ENCODE measurements at places on chromosomes 12 and 14.

- no peak for DNase-seq
These were observed 23.6 kb upstream of the USP44 start for GRCh38 chr12:95574799-95575452.

DNA sequence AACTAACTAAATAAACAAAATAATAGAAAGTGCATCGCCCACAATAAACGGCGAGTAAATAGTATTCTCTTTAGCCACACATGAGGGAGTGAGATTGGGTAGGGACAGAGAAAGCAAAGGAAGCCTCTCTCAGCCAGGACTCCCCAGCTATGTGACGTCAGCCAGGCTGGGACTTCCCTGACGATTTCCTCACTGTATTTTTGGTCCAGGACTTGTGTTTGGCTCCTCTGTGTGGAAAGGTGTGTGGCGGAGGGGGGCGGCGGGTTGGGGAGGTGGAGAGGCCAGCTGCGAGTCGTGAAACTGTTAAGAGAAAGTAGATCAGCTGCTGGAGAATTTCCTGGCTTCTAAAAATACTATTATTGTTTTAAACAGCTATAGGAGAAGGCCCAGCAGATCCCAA, 1124.6 kb downstream of the AACS start:
- no peak for DNase-seq

GRCh38 chr14:36659010-36659821, 2.4 kb upstream of the PAX9 start:
- DNase-seq: no peak

GRCh38 chr12:27186022-27186839, 57.9 kb upstream of the STK38L start:
- no peak for DNase-seq

- no peak for DNase-seq
These were observed 12.4 kb downstream of the LUM start for GRCh38 chr12:91098941-91099340.

DNA sequence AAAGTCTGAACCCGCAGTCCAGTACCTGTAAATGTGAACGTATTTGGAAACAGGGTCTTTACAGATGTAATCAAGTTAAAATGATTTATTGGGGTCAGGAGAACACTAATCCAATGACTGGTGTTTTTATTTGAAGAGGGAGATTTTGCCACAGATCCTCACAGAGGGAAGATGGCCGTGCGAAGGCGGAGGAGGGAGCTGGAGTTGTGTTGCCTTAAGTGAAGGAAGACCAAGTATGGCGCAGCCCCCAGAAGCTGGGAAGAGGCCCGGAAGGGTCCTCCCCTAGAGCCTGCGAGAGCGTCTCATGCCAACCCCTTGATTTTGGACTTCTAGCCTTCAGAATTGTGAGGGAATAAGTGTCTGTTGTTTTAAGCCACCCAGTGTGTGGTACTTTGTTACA, 102.8 kb upstream of the NUDT4 start:
- DNase-seq: no peak

GRCh38 chr14:92555465-92556111, 42.0 kb downstream of the RIN3 start:
- no peak for DNase-seq

DNA sequence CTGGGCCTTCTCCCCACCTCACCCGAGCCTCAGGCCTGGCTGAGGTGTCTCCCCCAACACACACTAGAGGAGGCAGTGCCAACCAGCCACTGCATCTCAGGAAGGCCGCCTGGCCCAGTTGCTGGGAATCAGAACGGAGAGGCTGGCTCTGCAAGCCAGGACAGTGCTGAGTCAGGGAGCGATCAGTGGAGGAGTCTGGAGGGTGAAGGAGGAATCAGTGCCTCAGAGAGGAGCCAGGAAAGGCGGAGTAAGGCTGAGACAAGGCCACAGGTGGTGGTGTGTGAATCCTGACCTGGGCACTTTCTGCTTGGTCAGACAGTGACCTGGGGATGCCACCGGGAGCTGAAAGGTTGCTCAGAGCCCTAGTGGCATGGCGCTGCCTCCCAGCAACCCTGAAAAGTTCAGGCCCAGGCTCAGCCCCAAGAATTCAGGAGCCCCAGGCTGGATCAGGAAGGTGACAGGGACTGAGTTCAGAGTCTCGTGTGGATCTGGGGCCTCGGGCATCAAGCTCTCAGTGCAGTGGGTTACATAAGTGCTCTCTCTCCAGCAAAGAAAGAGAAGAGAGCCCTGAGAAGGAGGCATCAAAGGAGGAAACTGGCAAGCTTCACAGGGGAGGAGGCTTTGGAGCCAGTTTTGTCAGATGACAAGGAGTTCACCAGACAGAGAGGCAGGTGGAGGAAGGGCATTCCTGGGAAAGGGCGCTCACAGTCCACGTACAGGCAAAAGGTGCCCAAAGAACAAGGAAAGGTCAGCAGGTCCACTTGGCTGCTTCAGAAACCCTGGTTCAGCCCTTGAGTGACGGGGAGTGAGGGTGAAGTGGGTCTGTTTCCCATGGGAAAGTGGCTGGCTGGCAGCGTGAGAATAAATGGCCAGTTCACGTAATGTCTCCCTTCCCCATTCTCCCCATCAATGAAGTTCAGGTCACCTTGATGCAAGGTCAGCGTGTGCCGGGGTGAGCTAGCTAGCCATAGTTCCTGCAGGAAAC, 87.8 kb downstream of the ZFP36L1 start:
- DNase-seq: no peak

DNA sequence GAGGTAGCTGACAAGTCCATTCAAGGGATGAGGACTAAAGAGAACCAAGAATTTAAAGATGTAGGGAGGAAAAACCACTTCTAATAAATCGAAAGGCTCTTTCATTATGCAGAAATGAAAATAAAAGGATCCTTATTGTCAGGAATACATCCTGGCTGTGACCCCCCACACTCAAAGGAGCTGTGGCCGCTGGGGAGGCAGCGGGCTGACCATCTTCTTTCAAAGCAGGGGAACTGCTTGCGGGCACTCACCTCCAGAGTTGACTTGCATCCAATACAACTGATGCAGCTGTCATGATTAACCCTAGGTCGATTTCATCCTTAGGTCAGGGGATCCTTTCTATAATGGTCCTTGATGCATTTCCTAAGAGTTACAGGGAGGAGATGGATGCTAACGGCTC, 35.3 kb downstream of the TRAFD1 start:
- no peak for DNase-seq

GRCh38 chr14:37590428-37591139, 4.5 kb downstream of the FOXA1 start:
- DNase-seq: no peak

GRCh38 chr12:7681535-7681934, 14.0 kb downstream of the GDF3 start:
- no peak for DNase-seq

DNA sequence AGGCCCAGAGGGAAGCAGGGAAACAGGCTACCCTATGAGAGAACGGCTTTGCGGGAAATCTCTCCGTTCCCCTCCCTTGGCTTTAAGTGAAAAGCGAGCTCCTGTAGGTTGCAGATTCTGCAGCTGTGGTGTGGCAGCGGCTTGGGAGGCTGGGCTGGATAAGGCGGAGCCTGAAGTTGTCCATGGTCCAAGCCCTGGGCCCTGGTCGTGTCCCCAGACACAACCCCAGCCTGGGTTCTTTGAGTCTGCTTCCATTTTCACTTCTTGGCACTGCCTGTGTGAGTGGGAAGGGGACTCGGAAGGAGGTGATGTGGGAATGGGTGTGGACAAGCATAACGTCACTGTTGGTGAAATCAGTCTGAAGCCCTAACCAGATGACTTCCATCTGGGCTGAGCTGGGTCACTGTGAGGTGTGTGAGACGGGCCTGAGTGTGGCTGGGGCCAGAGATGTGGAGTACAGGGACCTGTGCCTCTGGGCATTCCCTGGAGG, 43.0 kb upstream of the CTDSP2 start:
- DNase-seq: no peak

GRCh38 chr12:62684570-62685295, 218.1 kb downstream of the MON2 start:
- no peak for DNase-seq

DNA sequence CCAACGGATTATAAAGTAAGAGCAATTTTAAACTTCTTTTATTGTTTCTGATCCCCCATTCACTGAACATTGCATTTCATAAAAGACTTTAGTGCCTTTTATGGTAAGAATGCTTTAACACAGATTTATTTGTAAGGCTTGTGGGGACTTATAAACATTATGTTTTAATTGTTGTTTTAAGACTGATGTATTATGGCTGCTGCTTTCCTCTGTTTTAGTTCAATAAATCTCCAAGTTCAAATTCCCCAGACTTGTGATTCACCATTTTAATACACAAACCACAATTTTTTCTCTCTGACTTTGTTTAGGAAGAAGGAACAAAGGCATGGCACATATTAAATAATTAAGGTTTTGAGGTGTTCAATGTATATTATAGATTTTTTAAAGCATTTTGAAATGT, 753.3 kb downstream of the SLC6A15 start:
- DNase-seq: no peak

GRCh38 chr12:12028668-12029402, 41.9 kb upstream of the BCL2L14 start:
- DNase-seq: no peak

- DNase-seq: no peak
These were observed 51.9 kb downstream of the SH2B3 start for GRCh38 chr12:111457577-111457976.

DNA sequence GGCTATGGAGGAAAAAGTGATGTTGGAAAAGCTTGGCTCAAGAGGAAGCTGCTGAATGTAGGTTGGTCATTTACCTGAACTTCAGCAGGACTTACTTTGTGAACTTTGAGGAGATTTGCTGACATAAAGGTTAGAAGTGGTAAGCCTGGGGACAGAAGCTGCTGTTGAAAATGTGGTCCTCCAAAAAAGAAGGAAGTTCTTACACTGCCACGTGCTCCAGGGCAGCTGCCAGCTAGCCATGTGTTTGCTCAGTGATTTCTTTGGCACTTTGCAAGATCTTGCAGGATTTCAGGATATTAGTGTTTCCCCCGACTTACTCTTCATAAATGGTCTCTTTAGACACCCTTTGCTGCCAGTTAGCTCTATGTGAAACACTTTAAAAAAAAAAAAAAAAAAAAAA, 14.8 kb upstream of the DYRK2 start:
- no peak for DNase-seq

- DNase-seq: peak; percentile 80
These were observed 375.0 kb downstream of the DPF3 start for GRCh38 chr14:72518809-72519377.

DNA sequence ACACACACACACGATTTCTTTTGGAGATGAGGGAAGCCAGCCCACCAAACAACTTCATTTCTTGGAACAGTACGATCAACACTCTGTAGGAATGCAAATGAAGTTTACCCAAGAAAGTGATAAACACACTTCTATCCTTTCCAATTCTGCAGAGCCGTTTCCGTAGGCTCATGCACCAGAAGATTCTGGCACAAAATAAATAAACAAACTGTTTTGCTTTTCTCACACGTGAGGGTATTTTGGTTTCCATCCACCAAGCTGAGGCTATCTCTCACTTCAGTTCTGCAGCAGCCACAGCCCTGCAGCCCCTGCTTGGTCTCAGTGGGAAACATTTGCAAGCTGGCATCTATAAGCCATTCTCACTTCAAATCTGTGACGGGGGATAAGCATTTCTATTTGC, 15.3 kb upstream of the TSPAN11 start:
- DNase-seq: no peak

DNA sequence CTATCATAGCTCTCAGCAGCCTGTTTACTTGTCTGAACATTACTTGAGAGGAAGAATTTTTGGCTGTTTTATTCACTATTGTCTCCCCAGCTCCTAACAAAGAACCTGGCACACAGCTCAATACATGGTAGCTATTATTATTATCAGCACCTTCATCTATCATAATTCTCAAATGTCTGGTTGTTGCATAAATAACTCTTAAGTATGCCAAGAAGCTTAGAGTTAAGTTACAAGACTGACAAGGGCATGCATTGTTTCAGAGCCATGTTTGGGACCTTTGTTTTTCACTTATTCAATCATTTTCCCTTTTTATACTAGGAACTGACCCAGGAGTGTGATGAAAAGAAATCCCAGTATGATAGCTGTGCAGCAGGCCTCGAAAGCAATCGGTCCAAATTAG, 77.5 kb upstream of the ATP2A2 start:
- DNase-seq: no peak

DNA sequence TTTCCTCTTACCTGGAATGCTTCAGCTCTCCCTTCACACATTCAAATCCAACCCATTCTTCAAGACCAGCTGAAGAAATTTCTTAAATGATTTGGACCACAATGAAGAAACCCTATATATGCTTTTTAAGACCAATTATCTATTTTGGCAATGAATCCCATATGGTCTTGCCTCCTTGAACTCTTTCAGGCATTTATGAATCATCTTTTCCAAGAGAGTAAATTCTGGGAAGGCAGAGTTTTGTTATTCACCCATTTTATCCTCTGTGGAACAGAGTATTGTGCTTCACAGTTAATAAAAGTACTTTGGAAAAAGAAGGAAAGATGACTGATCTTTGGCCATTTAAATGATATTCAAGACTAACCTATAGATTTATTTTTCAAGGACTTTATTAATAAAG, 14.0 kb downstream of the GIT2 start:
- DNase-seq: no peak

DNA sequence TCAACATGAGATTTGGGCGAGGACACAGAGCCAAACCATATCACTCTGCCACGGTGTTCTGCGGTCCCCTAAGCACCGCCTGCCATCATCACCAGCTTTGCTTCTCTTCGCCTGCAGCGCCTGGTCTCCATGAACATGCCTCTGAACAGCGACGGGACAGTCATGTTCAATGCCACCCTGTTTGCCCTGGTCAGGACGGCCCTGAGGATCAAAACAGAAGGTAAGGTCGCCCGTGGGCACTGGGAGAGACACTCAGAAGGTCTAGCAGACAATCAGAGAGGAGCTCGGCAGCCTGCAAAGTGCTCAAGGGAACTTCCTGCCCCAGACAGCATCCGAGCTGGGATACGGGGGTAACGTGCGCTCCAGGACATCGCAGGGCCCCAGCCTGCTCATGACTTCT, 126.0 kb upstream of the FKBP4 start:
- no peak for DNase-seq

- no peak for DNase-seq
These were observed 94.6 kb upstream of the PLEKHA5 start for GRCh38 chr12:19034937-19035336.

DNA sequence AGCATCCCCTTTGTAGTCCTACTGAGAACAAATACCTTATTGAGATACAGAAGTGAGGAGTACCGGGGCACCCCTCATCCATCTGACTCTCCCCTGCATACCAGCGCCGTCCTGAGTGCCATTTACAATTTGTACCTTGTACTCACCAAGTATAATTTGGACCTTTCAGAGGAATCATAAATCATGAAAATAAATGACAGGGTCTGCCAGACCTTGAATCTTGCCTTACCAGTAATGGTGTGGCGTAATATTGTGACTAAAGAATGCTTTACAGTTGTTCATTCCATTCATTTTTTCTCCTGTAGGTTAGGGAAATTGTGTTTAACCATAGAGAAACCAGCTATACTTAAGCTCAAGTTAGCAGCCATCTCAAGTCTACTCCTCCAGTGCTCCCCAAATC, 243.7 kb upstream of the RGS6 start:
- no peak for DNase-seq

GRCh38 chr14:70454731-70455130, 2.8 kb downstream of the ADAM21 start:
- no peak for DNase-seq

GRCh38 chr12:84960918-84961317, 48.3 kb upstream of the SLC6A15 start:
- no peak for DNase-seq
